ENCODE measurements at places on chromosomes 16 and 17.

DNA sequence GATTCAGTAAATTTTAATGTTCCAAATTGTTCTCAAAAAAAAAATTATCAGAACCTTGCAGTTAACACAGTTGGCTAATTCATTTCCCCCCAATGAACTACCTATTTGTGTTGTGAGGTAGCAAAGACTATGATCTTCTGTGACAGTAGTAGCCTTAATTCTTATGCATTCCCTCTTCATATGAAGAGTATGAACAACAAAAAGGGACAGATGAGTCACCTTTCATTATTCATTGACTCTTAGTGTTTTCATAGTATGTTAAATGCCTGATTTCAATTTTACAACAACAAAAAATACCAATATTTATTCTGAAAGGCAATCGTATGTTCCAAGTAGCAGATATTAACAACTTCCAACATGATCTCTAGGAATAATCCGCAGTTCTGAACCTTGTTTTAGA is 3.6 kb upstream of the SLFN11 start:
- no peak for DNase-seq

GRCh38 chr17:57256708-57257112 is 387 bp downstream of the MSI2 start:
- no peak for DNase-seq

DNA sequence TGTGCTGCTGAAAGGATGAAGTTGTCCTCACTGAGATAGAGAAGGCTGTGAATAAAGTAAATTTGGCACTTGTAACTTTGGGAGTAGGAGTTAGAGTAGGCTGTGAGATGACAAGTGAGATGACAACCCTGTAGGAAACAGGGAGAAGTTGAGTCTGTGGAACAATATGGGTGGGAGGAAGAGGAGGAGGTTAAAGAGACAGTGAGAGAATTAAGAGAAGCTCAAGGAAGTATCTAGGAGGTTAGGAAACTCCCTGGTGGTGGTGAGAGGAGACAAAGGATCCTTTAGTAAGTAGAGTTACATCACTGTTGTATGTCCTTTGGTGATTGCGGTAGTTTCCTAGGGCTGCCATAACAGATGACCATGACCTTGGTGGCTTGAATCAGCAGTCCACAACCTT is 10.7 kb upstream of the HSD17B2 start:
- DNase-seq = no peak

GRCh38 chr17:79154951-79155585 is 80.4 kb downstream of the ENGASE start:
- no peak for DNase-seq

- DNase-seq = no peak
These were observed 324 bp upstream of the HCRT start for GRCh38 chr17:42185621-42185930.

Data from skeletal muscle cell (primary cell).